Activated CD4-positive, alpha-beta T cell treated with anti-CD3 and anti-CD28 coated beads for 24 hours (primary cell): ENCODE measurements at places on chromosomes 6 and 20.

GRCh38 chr6:162481938-162482337, 245.6 kb downstream of the PRKN start:
- DNase-seq = no peak

DNA sequence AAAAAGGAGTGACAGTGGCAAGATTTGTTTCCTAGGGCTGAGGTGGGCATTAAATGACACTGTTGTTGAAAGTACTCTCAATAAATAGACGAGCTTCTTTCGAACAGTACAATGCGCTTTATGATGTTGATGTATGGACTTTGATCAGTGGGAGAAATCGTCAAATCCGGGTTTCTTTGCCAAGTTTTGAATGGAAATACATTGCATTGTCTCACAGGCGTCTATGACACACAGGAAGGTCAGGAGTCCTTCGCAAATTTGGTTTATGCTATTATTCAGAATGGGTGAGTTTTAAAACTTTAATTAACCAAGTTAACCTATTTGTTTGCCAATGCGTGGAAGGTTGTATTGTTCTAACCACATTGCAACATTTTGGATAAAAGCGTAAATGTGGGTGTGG, 547.3 kb upstream of the SLC35B3 start:
- no peak for DNase-seq

- no peak for DNase-seq
Measured at GRCh38 chr20:54502179-54502578, 26.8 kb downstream of the DOK5 start.

DNA sequence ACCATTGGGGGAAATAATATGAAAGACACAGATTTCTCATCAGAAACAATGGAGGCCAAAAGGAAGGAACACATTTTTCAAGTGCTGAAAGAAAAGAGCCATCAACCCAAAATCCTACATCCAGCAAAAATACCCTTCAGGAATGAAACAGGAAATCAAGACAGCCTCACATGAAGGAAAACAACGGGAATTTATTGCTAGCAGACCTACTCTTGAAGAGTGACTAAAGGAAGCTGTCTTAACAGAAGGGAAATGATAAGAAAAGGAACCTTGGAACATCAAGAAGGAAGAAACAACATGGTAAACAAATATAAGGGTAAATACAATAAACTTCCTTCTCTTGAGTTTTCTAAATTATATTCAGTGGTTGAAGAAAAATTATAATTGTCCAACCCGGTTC, 44.2 kb downstream of the RNF24 start:
- no peak for DNase-seq

- DNase-seq = no peak
Measured at GRCh38 chr6:12148841-12149240, 136.7 kb downstream of the HIVEP1 start.

- no peak for DNase-seq
Measured at GRCh38 chr20:22402550-22402949, 181.8 kb downstream of the FOXA2 start.

- DNase-seq = no peak
Measured at GRCh38 chr6:23097566-23097965, 528.2 kb downstream of the HDGFL1 start.

GRCh38 chr6:125524356-125524755, 222.6 kb upstream of the HDDC2 start:
- DNase-seq = no peak

DNA sequence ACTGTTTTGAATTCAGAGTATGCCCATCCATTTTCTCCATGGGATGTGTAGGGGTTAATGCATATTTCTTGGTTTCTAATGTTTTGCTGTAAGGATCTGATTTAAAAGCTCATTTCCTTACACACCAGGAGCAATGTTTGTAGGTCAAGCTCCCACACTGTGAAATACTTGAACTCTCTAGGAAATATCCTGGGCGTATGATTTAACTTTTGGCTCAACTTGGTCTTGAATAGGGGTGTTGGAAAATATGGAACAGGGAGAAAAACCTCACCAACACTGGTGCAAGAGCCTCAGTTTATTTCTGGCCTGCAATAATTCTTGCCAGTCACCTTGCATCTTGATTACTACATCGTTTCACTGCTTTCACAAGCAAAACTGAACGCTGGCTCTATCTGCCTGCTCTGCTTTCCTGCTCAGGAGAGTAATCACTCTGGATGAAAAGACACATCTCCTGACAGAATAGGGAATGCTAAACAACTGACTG, 25.1 kb upstream of the RFPL4B start:
- no peak for DNase-seq

- no peak for DNase-seq
Measured at GRCh38 chr20:41969656-41970055, 351.5 kb upstream of the CHD6 start.

DNA sequence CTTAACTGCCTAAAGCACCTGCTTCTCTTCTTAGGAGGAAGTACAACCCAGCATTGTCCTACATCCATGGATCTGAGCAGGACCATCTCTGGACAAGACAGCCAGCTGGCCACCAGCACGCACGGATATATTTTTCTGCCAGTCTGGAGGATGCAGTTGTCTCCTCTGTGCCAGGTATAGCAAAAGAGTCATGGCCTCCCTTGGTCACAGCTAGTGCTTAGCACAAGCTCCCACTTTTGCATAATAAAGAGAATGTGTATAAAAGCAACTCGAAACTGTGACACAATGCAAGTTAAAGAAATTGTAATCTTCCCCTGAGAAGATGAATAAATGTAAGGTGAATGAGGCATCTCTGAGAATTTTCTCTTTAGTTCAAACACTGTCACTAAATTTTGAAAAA, 267.8 kb upstream of the MANEA start:
- no peak for DNase-seq

DNA sequence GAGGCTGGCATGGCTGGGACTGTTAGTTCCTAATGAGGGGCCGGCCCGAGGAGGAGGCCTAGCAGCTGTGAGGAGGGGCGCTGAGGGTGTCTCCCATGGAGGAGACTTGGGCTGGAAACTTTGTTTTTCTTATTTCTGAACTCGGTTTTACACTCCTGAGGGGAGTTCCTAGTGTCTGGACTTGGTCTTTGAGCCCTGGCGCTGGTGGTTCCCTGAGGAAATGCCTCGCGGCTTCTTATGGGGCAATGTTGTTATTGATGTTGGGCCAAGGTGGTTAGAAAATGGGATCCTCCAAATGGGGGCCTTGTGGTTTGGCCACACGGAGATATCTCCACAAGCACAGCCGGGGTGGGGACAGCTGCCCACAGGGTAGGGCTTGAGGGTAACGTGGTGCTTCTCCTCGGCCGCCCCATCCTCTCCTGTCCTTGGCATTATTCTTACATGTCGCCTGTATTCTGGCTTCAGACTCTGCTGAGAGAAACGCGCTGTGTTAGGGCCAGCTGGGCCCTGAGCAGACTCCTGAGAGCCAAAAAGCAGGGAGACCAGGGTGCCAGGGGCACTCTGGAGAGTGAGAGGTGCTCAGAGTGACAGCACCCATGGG, 136.9 kb downstream of the FOXO3 start:
- DNase-seq = no peak

- no peak for DNase-seq
Measured at GRCh38 chr6:20444786-20445271, 43.1 kb downstream of the E2F3 start.

- no peak for DNase-seq
Measured at GRCh38 chr6:15520626-15521203, 142.1 kb downstream of the DTNBP1 start.

DNA sequence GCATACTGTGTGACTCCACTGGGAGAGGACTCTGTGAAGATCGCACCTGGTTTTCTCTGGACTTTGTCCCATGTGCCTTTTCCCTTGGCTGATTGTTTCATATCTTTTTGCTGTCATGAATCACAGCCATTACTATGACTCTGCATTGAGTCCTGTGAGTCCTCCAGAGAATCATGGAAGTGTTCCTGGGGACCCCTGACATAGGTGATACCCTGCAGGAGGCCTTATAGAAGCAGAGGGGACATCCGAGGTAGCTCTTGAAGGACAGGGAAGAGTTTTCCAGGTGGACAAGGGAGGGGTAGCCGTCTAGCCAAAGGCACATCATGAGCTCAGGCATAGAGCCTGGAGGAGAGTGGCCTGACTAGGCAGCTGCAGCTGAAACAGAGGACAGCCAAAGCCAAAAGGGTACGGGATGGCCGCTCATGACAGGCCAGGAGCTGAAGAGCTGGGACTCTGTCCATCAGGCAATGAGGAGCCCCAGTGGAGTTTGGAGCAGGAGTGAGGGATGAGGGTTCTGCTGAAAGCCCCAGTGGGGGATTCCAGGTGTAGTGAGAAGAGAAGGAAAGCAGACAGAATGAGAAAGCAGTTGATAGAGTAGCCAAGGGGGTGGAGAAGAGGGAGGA, 86.6 kb upstream of the TOX2 start:
- DNase-seq = no peak

DNA sequence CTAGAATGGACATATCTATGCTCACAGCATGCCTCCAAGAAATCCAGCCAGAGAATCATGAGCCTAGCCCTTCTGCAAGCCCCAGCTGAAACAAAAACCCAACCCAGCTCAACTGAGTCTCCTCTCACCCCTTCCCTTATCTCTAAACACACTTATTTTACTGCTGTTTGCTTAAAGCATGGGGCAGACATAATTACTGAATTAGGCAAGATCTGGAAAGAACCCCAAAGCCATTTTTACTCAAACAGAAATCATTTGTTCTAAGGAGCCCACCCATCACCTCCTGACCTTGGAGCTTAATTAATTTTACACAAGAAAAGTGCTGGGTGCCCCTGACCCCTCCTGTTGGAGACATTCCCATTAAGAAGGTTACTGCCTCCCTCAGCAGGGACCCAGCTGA, 291.6 kb downstream of the MAFB start:
- no peak for DNase-seq

GRCh38 chr6:129583866-129584265, 126.1 kb downstream of the ARHGAP18 start:
- no peak for DNase-seq

GRCh38 chr20:62030834-62031434, 34.7 kb downstream of the TAF4 start:
- DNase-seq = no peak

DNA sequence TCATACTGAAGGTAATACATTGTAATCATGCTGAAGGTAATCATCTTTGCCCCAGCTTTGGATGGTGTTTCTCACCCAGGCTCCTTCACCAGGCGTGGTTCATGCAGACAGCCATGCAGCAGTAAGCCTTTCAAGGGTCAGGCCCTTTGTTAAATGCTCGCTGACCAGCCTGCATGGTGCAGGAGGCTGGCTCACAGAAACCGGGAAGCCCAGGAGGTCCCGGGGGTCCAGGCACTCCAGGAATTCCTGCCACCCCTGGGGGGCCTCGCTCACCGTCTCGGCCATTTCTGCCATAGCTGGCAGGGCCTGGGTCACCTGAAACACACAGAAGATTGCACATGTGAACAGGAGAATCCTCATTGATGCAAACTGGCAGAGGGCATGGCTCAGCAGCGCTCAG, 86.1 kb downstream of the COL9A1 start:
- DNase-seq = no peak

GRCh38 chr6:142943711-142944123, 1.3 kb downstream of the HIVEP2 start:
- peak; percentile 17 for DNase-seq

DNA sequence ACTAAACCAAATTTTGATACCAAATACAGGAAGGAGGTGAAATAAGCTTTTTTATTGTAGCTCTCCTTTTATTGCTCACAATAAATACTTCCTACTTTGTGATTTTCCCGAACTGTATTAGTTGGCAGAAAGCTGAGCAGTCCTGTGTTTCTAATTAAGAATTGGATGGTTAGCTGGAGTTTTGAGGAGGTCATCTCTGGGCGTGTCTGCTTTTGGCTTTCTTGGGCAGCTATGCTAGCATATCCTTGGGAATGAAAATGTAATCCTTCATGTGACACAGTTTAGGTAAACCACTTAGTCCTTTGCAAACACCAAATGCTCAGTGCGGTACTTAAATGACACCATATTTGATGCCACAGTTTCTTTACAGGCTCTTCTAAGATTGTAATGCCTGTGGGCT, 67.5 kb downstream of the MTHFD1L start:
- no peak for DNase-seq

DNA sequence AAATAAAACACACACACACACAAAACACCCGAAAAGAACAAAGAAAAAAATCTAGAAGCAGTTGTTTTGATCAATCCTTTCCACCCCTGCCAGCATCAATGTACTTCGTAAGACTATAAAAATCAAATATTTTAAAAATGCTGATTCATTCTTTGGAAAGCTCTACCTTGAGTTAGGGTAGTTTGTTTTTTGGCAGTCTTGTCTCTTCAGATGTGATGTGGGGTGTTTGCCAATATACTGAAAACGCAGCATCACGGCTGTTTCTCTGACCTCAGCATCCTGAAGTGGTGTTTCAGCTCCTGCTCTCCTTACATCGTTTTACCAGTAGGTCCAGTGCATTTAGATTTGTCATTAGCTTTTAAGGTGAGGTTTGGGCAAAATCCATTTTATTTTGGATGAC, 526.0 kb downstream of the UTRN start:
- DNase-seq = no peak

DNA sequence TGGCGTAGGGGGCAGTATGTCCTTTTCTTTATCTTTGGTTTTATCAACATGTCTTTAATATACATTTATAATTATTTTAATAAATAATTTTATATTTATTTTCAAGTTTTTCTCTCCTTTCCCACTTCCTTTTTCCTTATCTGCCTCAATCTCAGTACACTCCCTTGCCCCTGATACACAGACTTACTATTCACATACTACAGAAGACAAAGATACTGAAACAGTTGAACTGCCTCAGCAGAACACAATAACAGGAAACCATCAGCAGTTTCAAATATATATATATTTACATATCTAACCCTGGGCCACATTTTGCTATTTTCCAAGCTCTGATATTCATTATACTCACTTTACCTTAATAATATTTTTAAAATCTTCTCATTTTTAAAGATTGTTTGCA, 19.8 kb downstream of the IBTK start:
- DNase-seq = no peak

- DNase-seq = no peak
Measured at GRCh38 chr6:157013649-157014304, 236.6 kb downstream of the ARID1B start.

- DNase-seq = no peak
Measured at GRCh38 chr6:20479060-20479459, 55.2 kb upstream of the CDKAL1 start.

DNA sequence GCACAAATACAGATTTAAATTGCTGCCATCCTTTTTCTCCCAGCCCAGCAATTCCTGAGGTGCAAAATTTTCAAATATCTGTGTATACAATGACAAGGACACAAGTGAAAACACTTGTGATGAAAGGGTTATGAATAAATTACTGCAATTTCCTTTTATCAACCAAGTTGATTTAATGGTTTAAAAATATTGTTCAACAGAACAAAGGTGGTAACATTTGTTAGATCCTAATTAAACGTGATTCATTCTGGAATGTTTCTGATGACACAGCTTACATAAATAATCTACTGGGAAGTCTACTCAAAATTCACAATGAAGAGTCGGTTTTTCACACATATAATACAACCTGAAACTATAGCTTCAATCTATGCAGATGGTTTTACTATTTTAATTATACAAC, 17.1 kb downstream of the B4GALT5 start:
- DNase-seq = no peak

- no peak for DNase-seq
Measured at GRCh38 chr20:37673444-37673843, 20.4 kb upstream of the CTNNBL1 start.
